IMR-90 (cell line): ENCODE measurements at places on chromosomes 16 and 17.
A peak's percentile ranks its signal among the peaks of the same experiment; 100 is the strongest.

DNA sequence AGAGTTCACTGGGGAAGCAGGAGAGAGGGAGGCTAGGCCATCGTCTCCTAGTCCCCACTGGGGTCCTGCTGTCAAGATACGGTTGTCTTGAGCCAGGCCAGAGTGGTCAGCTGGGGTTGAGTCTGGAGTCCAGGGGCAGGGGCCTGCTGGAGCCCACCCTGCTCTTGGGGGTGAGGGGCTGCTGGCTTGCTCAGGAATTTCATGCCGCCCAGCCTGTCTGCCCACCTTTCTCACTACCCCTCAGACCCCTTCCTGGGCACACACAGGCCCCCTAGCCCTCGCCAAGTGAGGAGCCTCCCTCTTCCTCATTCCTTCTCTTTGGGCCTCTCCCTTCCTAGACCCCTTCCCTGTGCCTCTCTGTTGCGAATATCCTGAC lies 1.3 kb downstream of the TRAF7 start:
- no peak for DNase-seq

GRCh38 chr17:28738680-28739384 lies 5.0 kb upstream of the TRAF4 start:
- no peak for DNase-seq

DNA sequence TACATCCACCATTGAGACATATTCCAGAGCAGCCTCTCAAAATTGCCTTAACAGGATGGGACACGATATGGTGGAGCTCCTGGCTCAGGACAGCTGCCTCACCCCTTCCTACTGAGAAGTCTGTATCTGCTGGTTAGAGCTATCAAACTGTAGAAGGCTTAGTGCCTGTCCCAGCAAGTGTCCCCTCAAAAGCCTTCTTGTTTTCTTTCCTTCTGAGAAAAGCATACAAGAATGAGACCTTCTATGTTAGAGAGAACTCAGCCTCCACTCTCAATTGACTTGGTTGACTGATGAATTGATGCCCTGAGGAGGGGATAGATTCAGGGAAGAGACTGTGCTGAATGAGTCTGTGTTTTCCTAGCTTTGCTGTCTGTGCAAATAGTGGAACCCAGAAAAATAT lies 2020.9 kb downstream of the TP53TG3F start:
- DNase-seq, result no peak

DNA sequence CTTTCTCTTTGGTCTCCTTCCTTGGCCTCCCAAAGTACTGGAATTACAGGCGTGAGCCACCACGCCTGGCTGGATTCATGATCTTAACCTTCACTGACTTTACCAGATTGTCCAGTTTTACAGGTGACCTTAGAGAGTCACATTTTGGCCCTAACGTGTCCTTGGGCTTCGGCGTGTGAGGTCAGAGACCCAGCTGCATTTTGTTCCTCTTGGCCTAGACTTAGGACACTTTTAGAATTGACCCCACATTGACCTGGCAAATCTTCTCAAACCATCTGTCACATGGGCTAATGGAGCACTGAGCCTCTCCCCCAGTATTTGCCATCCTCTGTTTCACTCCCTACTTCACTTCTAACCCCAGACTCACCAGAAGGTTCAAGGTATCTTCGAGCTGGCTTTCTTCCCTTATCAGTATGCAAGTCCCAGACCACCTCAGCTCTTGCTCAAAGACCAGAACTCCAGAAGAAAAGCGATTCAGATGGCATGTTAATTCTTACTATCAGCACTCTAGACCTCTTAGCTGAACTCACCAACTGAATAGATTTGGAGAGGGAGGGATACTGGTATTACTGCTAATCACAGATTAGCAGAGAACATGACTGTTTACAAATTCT lies 1.7 kb upstream of the CYTH1 start:
- DNase-seq, result no peak

DNA sequence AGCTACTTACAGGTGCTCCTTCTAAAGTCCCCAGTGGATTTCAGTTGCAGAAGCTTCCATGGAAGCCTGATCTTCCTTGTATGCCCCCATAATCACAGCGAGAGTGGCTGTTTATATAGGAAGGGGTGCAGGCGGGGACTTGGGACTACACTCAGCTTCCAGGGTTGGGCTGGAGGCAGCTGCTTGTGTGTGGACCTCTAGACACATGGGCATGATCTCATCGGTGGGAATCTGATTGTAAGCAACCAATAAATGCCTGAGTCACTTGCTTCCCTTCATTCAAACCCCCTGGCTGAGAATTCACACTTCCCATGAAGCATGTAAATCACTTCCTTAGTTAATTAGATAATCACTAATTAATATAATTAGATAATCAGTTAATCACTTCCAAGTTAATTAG lies 1.0 kb upstream of the KRT20 start:
- peak; percentile 67 for DNase-seq

DNA sequence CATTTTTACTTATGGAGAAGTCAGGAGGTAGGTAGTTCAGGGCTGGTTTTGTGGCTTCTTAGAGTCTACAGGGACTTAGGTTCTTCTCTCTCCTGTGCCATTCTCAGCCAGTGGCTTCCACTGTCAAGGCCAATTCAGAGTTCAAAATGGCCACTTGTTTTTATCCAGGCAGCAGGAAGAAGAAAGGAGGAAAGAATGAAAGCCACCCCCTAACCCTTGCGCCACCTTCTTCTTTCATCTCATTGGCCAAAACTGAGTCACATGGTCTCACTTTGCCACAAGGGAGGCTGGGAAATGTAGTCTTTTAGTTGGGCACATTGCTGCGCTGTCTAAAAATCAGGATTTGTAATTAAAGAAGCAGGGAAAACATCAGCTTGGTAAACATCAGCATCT lies 60.8 kb upstream of the MED9 start:
- DNase-seq, result peak; percentile 83

- DNase-seq, result peak; percentile 61
These were observed 29.0 kb downstream of the SRL start for GRCh38 chr16:4212934-4213296.

- DNase-seq, result peak; percentile 64
These were observed at the start of gene SLFN13 for GRCh38 chr17:35448214-35448898. Gene SLFN13 (minus strand): TSS chr17:35448766. CDS start chr17:35445680, 3,086 bp downstream.

DNA sequence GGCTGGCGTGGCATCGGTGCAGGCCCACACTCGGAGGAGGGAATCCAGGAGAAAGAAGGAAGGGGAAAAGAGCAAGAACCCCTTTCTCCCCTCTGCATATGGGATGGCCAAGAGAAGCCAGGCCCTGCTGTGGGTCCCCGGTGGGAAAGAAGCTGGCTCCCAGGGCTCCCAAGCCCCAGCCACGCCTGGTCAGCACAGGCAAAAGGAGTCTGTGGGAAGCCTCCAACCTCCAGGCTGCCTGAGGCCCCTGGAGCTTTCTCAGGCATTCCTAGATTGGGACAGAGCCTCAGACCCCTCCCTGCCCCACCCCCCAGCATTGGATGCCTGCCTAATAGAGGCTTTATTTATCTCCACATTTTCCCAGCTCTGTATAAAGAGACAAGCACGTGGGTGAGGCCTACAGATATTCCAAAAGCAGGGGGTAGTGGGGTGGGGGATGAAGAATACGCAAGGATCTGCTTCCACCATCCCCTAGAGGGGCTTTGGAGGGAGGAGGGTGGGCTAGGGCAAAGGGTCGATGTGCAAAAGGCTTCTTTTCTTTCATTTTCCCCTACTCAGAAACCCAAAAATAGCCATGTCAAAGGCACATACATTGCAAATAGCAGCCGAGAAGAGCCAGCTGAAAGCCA lies 56.4 kb downstream of the MPRIP start:
- peak; percentile 31 for DNase-seq

DNA sequence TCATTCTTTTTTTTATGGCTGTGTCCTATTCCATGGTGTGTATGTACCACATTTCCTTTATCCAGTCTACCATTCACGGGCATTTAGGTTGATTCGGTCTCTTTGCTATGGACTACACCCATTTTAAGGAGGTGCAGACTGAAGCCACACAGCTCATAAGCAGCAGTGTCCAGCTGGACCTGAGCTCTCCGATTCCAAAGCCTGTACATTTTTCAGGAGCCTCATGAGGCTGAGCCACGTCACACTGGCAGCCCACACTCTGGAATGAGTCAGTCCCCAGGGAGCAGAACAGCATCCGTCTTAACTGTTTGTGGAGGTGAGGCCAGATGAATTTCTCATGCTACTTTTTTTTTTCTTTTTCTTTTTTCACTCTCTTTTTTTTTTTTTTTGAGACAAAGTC lies 116.1 kb downstream of the C16orf95 start:
- peak; percentile 99 for DNase-seq

GRCh38 chr16:24645739-24646645 lies 83.5 kb upstream of the TNRC6A start:
- DNase-seq, result peak; percentile 100

DNA sequence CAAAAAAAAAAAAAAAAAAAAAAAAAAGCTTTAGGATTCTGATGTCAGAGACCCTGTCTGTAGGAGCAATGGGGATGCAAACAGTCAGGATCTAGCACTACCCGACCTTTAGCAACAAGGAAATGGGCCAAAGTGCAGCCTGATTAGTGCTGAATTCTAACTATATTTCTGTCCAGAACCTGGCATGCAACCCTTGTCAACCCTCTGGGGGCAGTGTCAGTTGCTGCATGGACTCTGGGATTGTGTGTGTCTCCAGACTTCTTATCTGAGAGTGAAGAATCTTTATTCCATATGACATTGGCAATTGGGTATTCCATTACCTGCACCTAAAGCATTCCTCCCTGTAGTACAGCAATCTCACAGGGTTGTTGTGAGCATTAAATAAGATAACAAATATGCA lies 120.3 kb upstream of the CRHR1 start:
- no peak for DNase-seq

DNA sequence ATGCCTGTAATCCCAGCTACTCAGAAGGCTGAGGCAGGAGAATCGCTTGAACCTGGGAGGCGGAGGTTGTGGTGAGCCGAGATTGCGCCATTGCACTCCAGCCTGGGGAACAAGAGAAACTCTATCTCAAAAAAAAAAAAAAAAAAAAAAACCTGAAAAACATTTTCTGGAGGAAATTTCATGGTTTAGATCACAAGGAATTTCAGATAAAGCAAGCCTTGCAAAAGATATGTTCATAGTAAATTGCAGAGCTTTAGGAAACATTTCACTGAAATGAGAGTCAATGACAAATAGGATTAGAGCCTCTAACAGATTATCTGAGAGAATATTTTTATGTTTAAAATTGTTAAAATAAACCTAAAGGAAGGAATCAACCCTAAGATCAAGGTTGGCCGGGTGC lies 3.2 kb downstream of the TAF15 start:
- DNase-seq, result no peak

DNA sequence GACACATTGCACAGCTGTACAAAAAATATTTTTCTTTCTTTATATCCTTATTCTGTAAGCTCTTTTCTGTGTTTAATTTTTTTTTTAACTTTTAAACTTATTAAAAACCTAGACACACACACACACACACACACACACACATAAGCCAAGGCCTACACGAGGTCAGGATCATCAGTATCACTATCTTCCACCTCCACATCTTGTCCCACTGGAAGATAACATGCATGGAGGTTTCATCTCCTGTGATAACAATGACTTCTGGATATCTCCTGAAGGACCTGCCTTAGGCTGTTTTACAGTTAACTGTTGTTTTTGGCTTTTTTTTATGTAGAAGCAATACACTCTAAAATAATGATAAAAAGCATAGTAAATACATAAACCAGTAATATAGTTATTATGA lies 71.2 kb downstream of the TNRC6C start:
- DNase-seq, result no peak

GRCh38 chr17:30291543-30292285 lies at the start of gene BLMH:
Gene BLMH (minus strand): TSS chr17:30291944. CDS start chr17:30291819, 125 bp downstream.
- DNase-seq, result peak; percentile 77

DNA sequence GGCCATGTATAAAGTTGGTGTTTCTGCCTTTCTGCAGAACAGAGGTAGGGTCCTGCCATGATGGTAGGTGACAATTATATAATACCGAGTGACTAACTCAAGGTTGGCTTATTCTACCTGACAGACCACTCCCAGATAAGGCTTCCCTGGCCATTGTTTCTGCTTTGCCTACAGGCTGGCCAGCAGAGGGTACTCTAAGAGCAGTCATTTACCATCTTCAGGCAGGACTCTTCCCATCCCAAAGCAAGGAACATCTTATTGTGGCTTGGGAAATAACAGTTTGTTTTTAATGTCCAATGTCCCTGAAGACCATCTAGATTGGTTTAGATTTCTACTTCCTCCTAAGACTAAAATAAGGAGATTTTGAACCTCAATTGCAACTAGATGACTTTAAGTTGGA lies 74.1 kb downstream of the SNX11 start:
- peak; percentile 2 for DNase-seq

- DNase-seq, result no peak
These were observed 2.1 kb downstream of the ESRP2 start for GRCh38 chr16:68233835-68234187.

- no peak for DNase-seq
These were observed 36.4 kb upstream of the CDH15 start for GRCh38 chr16:89135166-89135565.

DNA sequence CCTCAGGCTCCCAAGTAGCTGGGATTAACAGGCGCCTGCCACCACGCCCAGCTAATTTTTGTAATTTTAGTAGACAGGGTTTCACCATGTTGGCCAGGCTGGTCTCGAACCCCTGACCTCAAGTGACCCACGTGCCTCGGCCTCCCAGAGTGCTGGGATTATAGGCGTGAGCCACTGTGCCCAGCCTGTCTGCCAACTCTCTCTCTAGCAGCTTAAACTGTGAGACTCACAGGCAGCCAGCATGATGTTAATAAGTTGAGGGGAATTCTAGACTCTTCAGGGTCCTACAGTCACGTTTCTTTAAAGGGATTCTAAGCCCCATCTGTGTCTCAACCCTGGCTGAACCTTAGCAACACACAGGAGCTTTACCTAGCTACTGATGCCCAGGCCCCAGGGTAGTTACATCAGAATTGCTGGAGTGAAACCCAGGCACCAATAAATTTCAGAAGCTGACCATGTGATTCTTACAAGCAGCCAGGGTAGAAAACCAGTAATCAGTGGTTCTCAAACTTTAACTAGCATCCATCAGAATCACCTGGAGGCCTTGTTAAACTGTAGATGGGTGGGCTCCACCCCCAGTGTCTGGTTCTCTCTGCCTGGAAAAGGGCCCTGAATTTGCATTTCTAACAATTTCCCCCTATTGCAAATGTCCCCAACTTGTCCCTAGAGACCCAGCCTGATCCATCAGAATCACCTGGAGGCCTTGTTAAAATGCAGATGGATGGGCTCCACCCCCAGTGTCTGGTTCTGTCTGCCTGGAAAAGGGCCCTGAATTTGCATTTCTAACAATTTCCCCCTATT lies 30.7 kb downstream of the GPRC5B start:
- no peak for DNase-seq

GRCh38 chr16:55275869-55276268 lies 48.1 kb upstream of the IRX6 start:
- no peak for DNase-seq

GRCh38 chr16:17301593-17302135 lies 169.1 kb downstream of the XYLT1 start:
- DNase-seq, result no peak
